ENCODE measurements at places on chromosomes 16 and 17.

DNA sequence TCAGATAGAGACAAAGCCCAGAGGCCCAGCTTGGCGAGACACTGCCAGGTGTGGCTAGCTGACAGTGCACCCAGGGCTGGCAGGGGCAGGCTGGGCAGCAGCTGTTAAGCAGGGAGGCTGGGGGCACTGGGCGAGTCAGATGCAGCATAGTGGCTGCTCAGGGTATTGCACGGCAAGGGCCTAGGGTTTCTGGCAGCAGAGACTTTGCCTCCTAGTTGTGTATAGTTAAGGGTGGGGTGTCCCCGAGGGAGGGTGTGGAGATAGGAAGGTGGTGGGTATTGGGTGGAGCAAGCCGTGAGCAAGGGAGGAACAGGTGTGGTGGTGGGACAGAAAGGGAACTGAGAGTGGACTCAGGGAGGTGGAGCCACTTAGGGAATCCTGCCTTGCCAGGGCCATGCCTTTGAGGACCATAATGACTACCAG, 66.0 kb downstream of the SMPD3 start:
- no peak for DNase-seq

DNA sequence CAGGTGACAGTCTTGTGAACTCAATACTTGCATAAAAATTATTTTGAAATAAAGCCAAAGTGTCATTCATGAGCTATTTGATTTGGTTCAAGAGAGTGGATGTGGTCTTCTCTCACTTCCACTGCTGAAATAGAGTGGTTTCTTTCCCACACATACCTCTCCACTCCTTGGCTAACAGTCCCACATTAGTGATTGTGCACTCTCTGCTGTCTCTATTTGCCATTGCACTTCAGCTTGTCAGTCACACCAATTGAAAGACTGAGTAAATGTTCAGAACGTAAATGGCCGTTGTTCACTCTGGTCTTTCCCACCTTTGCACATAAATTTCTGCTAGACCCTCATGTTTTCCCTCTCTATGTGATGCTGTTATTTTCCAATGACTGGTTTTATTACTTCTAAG, 197.5 kb downstream of the FTO start:
- no peak for DNase-seq

- no peak for DNase-seq
Observed at GRCh38 chr16:59385959-59386358, 651.8 kb upstream of the GOT2 start.

- no peak for DNase-seq
Observed at GRCh38 chr16:31001507-31002249, 8.8 kb downstream of the STX1B start.

- no peak for DNase-seq
Observed at GRCh38 chr17:3528880-3529511, 28.6 kb downstream of the TRPV3 start.

DNA sequence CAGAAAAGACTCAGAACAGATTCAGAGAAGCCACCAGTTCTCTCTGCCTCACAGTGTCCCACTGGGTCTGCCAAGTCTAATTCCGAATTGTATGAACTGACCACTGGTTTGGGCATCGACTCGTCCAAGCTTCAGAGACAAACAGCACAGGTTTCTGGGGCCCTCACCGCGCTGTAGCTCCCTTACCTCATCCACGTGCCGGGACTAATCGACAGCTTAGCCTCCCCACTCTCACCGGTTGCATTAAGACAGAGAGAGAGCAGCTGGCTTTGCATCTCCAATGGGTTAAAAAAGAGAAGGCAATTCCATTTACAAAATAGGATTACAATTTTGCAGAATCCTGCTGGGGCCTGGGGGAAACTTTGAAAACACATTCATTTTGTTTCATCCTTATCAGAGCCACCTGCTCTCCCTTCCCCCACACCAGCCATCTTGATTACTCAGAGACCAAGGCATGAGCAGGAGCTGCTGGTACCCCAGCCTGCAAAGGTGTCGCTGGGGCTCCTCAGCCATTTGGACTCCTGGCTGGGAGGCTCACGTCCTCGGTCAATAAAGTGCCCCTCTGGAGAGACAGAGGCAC, 95.3 kb upstream of the RPL38 start:
- no peak for DNase-seq

- no peak for DNase-seq
Observed at GRCh38 chr16:83835586-83836566, 28.1 kb downstream of the HSBP1 start.

GRCh38 chr16:88948781-88949490, 28.1 kb downstream of the CBFA2T3 start:
- no peak for DNase-seq

DNA sequence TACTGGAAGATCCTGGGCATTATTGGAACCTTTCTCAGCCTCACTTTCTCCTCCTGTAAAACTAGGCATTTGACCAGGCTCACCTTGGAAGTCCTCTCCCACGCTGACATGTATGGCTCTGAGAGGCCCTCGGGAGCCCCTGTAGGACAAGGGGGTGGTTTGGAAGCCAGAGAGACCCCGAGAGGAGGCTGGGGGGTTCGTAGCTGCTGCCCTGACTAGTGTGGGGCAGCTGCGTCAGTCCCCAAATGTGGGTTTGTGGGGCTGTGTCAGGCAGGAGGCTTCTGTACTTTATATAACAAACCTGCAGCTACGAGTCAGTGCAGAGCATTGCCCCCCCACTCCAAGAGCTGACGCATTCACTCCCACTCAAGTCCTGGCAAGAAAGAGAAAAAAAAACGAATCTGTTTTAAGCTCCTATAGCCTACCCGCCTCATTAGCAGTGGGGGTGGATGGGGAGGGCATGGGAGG, 1.8 kb downstream of the CX3CL1 start:
- no peak for DNase-seq

DNA sequence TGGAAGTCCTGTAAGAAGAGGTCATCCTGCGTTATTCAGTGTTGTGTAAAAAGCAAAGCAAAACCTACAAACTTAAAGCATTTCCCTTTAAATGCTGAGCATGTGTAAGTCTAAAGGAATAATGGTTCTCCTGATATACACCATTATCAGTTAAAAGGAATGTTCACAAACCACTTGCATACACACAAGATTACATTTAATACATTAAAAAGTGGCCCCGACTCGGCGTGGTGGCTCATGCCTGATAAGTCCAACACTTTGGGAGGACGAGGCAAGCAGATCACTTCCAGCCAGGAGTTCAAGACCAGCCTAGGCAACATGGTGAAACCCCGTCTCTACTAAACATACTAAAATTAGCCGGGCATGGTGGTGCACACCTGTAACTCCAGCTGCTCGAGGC, 30.5 kb downstream of the CPPED1 start:
- no peak for DNase-seq

DNA sequence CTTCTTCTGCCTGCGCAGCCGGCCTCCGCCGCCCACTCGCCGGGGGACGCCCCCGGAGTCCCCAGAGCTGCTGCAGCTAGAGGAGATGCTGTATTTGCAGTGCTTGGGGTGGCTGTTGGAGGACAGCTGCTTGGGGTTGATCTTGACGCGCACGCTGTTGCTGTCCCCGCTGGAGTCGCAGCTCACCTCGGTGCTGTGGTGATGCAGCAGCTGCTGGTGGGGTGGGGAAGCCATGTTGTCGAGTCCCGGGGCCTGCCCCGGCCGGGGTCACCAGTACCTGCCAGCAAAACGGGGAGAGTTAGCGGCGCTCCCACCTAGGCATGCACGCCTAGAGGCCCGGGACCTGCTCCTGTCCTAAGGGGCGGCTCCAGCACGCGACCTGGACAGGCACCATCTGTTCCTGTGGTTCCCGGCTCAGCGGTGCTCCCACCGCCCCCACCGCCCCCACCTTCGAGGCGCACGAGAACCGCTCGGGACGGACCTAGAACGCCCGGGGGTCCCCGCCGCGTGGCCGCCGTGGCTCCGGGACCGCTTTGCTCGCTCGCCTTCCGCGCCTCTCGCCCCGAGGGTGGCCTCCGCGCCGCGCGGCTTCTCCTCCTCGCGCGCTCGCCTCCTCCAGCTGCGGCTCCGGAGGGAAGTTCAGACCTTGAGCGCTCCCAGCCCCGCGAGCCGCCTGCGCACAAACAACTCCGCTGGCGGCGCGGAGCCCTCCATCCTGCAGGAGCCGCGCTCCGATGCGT, 863 bp downstream of the ADCY9 start:
- DNase-seq = no peak

DNA sequence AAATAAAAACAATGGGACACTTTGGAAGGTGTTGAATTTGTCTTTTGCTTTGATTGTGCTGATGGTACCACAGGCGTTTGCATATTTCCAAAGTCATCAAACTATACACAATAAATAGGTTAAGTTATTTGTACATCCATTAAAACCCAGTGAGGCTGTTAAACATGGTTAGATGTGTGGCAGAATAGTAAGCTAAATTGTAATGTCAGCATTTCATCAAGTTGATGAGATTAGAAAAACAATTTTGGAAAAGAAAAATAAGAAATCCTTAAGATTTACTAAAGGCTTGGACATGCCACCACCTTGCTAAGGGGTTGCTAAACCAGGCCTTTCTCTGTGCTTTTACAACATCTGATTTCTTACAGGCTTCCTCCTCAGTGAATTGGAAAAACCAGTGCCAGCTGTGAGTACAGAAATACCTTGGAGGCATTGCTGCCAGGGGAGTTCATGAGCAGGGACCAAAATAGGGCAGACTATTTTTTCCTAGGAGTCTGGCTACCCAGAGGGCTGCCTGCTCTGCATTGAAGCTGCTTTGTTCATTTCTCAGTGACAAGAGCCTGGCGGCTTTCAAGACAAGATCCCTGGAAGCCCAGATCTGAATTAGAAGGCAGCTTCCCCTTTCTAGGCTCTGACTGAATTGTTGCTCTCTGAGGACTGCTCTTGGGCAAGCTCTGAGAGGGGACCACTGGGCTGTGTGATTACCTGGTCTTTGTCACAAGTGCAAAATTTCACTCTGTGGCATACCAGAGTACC, 43.4 kb upstream of the CA10 start:
- no peak for DNase-seq

DNA sequence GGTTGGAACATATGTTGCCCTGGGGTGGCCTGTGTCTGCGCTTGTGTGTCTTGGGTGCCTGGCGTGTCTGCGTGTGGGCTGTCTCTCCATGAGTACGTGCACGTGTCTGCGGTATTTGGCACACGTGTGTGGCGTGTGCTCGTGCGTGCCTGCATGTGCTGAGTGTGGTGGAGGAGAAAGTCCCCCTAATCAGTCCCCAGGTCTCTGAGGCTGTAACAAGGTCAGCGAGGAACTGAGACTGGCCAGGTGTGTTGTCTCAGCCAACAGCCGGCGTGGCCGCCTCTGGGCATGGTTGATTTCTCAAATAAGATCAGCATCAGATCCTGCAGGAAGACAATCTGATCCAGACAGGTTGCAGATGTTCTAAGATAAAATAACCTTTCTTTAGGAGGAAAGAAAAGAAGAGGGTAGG, 3.5 kb upstream of the CPNE7 start:
- no peak for DNase-seq
